ENCODE measurements at places on chromosomes 6 and 20.

DNA sequence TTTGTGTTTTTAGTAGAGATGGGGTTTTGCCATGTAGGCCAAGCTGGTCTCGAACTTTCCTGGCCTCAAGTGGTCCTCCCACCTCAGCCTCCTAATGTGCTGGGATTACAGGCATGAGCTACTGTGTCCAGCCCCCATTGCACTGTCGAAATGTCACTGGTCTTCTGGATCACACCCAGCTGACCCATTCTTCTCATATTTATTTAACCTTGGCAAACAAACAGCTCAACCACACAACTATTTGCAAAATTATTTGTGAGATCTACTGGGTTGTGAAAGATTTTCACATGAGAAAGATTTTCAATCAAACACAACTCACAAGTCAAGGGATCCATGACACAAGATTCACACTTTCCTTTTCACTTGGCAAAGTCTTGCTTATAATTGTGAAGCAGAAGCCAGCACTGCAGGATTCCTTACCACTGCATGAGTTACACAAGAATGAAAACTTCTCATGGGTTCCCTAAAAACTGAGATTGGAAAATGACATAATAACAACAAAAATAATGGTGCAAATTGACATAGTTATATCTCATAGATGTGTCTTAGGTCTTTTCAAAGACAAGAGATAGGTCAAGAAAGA is 2.0 kb upstream of the CST9L start:
- no peak for DNase-seq

DNA sequence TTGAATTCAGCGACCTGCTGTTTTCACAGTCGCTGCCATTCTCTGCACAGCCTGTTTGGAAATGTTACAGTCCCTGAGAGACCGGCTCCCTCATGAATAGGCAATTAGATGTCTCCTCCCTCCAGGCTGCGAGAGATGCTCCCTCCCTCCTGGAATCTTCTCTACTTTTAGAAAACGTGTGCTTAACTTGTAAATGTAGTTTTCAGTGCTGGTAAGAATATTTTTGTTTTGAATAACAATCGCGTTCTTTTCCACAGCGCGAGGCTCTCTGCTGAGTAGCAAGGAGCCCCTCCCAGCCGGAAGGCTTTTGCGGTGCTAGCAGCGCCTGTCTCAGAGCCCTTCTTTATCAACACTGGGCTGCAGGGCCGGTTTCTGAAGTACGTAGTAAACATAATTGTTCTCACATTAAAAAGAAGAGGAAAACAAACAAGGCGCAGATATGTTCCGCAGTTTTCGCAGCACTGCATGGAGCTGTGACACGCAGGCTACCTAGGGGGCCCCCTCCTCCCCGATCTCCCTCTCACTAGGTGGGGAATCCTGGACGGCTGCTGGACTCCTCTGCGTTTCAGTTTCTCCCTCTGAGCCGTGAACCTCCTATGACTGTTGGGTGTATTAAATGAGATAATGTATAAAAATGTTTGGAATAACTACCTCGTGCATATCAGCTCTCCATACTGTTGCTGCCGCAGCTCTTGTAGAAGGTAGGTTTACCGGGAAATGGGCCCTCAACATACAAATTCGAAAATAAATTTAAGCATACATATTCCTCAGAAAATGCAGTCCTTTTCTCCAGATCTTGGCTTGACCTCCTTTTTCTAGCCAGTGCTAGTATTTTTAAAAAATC is 79.0 kb upstream of the SPACA1 start:
- DNase-seq: no peak

DNA sequence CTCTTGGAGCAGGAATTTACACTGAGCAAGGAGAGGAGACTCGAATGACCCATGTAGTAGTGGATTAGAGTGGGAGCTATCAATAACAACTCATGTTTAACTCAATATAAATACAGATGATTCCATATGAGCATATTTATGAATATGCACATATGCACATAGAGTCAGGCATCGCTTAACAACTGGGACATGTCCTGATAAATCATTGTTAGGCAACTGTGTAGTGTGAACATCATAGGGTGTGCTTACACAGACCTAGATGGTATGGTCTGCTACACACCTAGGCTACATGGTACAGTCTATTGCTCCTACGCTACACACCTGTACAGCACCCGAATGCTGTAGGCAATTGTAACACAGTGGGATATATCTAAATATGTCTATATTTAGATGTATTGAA is 75.9 kb upstream of the RALGAPA2 start:
- DNase-seq: no peak

- DNase-seq: peak; percentile 53
Measured at GRCh38 chr20:45969712-45970634, 2.0 kb downstream of the ZNF335 start.

Data from suprapubic skin (tissue), 4 donors.